Fibroblast of the aortic adventitia (primary cell): ENCODE measurements at places on chromosomes 1 and 21. TPM values are rescaled to one million over a fixed set of nuclear protein-coding genes. Genes with fewer than 3 reads are reported as not detected.
A peak's percentile ranks its signal among the peaks of the same experiment; 100 is the strongest.

KIF14 gene
- total RNA-seq: 1.8 and 13.4 TPM in 2 replicates

EFCAB7 gene
- 12.1 and 15.7 TPM in 2 replicates for total RNA-seq

PKP1 gene
- under 0.01 and 0.08 TPM in 2 replicates for total RNA-seq

WNT4 gene
- total RNA-seq: under 0.01 TPM in 1 of 2 replicates, not detected in the other

AJAP1 gene
- under 0.01 and 0.57 TPM in 2 replicates for total RNA-seq

S100A1 gene
- total RNA-seq: 0.54 and 2.9 TPM in 2 replicates

GRCh38 chr1:5660141-5660935 lies 331.9 kb downstream of the NPHP4 start:
- no peak for DNase-seq

DNA sequence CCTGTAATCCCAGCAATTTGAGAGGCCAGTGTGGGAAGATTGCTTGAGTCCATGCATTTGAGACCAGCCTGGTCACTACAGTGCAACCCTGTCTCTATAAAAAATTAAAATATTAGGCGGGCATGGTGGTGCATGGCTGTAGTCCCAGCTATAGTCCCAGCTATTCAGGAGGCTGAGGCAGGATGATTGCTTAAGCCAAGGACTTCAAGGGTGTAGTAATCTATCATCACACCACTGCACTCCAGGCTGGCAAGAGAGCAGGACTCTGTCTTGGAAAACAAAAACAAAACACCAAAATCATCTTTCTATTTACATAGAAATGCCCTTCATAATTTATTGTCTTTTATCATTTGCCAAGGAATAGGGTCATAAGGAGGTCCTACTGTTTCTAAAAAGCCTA lies 1274.1 kb upstream of the NCAM2 start:
- DNase-seq: no peak

GRCh38 chr21:45552696-45553391 lies 10.6 kb upstream of the SLC19A1 start:
- DNase-seq: no peak

GRCh38 chr21:23574932-23575331 lies 2032.3 kb downstream of the MRPL39 start:
- DNase-seq: no peak

DNA sequence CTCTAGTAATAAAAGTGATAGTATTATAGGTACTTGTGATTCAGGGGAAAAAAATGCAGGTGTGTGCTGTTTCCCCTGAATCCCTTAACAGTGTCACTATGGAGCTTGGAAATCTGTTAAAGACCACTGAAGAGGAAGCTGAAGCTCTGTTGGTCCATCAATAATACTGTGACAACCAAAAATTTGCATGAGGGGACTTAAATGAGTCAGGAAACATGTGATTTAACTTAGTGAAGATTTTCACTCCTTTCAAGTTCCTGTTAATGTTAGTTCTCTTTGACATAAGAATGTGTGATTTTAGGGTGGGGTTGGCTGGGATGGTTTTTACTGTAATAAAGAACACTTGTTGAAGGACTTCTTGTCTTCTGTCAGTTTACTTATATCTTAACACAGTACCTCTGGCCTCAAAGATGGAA lies 32.0 kb downstream of the VANGL2 start:
- no peak for DNase-seq

DNA sequence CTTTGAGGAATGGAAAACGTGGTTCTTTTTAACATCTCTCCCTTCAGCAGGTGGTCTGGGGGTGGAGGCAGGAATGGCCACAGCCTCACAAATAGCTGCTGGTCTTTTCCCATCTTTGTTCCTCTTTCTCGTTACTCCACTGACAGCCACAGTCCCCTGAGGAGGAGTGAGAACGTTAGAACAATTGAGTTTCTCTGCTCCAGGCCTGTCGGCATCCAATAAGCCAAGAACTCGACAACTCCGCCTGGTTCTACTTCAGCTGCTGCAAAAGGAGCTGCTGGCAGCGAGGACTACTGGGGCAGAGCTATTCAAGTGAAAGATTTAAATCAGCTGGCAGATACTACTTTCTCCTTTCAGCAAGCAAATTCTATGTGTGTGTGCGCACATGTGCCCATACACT lies 169.5 kb upstream of the GALNT2 start:
- DNase-seq: no peak

- peak; percentile 28 for DNase-seq
Observed at GRCh38 chr1:225578251-225578977, 74.5 kb downstream of the ENAH start.

- peak; percentile 46 for DNase-seq
Observed at GRCh38 chr21:27802816-27803475, 836.1 kb upstream of the ADAMTS5 start.

GRCh38 chr1:218447010-218447689 lies 102.0 kb downstream of the TGFB2 start:
- no peak for DNase-seq

DNA sequence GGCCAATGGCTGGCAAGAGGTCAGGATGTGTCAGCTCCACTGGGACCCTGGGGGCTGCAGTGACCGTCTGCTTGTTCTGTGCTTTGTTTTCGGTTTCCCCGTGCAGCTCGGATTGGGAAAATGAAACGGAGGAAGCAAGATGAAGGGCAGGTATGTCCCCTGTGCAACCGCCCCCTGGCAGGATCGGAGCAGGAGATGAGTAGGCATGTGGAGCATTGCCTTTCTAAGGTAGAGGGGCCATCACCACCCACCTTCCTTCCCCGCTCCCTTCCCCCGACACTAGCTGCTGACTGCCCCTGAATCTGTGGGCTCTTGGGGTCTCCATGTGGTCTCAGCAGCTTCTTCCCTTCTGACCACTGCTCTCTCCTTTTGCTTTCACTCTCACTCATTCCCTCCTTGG lies 38.8 kb downstream of the TMEM53 start:
- no peak for DNase-seq

DNA sequence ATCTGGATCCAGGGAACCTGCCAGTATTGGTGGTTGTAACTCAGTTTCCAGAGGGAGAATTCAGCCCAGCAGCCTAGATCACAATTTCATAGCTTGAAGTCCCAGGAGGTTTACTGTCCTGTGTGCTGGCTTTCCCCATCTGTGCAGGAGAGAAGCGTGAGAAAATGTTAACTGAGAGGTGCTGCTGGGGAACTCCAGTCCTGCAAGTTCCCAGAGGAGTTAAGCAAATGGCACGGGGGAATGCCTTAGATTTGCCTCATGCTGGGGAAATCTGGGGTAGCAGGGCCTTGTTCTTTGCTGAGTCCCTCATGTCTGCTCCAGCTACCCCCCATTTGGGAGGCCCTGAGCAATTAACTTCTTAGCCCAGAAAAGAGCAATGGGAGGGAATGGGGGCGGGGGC lies 25.1 kb upstream of the SLAMF6 start:
- no peak for DNase-seq

DNA sequence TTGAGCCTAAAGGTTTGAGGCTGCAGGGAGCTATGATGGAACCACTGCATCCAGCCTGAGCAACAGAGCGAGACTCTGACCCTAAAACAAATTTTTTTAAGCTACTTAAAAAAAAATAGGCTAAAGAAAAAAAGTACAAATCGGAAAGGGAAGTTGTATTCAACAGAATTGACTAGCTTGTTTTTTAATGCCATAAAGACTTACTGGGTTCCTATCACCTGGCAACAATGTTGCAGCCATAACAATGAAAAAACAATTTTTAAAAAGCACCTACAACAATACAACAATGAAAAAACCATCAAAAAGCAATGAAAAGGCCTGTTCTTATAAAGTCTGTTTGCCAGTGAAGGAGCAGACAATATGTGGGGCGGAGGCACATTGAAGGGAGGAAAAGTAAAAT lies 20.1 kb upstream of the PIGK start:
- no peak for DNase-seq

DNA sequence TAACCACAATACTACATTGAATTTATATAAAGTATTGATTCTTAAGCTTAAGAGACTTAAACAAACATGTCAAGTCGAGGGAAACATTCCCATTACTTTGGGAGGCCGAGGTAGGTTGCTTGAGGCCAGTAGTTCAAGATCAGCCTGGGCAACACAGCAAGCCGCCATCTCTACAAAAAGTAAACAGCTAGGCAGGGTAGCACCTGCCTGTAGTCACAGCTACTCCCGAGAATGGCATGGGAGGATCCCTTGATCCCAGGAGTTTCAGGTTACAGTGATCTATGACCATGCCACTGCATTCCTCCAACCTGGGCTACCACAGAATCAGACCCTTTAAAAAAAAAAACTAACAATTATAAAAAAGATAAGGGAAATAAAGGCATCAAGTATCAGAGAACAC lies 50.4 kb downstream of the EIF4G3 start:
- no peak for DNase-seq

DNA sequence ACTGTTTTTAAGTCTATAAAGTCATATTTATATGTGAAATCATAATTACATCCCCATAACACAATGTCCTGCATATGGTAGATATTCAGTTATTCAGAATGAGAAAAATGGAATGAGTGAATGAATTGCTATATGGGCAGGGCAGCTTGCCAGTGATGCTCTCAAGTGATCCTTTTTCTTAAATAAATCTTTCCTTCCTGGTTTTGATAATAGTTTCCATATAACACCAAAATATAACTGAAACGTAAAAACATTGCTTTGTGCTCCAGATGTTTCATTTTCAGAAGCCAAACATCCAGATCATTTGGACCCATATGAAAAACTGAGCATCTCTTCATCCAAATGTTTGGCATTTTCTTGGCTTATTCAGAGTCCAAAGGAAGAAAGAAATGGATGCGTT lies 30.2 kb upstream of the RGS8 start:
- DNase-seq: no peak

GRCh38 chr1:118688891-118689290 lies 299.3 kb downstream of the TBX15 start:
- DNase-seq: no peak

DNA sequence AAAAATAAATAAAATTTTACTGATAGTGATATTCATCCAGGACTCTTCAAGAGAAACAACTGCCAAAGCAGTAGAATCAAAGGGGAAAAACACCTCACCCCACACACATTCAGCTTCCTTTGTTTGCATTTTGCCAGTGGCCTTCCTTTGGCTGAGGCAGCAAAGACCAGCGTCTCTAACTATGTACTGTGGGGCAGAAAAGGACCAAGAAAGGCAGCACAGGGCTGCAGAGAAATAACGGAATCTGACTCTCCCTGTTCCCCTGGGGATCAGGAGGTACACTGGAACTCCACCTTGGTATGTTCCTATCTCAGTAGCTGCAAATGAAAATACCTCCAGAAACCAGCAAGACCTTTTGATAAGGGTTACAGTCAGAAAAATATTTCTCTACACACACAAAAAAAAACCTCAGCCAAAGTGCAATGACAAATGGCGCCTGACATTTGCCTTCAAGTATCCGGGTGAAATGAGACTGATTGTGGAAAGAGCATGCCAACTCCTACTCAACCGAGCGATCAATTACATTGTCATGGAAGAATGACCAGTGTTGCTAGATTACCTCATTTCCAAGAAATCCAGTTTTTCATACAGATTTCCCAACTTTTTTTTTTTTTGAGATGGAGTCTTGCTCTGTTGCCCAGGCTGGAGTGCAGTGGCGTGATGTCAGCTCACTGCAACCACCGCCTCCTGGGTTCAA lies 50.9 kb downstream of the TARBP1 start:
- DNase-seq: no peak

DNA sequence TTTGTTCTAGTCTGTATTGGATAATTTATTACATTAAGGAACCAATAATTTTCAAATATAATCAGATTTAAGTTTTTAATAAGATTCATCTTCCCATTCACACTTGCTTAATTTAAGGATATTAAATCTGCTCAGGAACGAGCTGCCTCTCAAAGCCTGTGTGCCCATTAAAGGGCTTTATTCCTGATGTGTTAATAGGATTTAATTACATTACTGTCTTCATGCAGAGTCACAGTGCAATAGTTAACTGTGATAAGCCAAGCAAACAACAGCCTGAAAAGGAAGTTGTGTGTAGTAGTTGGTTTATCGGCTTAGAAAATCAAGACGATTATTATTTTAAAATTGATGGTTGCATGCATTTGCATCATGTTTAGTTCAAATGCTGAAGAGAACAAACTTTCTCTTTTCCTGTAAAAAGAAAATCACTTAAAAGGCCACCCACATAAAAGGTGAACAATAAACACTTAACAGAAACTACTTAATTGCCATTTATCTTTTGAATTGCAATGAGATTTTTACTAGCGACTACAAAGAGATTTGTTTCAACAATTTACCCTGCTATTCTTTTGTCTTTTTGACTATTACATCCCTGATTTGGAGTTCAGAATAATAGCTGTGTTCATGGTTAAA lies 174.6 kb downstream of the RWDD3 start:
- no peak for DNase-seq

GRCh38 chr1:42335809-42336518 lies 929 bp upstream of the FOXJ3 start:
- peak; percentile 69 for DNase-seq

DNA sequence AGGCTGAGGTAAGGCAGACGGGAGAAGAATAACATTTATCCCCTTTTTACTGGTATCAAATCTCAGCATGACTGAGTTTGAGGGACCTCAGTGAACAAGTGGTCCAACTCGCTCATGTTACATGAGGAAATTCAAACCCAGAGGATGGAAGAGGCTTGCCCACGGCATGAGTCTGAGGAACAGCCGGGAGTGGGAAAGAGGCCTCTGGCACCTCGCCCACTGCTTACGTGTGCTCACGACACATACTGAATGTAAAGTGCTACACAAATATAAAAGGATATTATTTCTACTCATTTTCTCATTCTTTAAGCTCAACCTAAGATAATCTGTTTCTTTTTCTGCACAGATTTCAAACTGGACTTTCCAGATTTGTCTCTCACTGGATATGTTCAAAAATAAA lies 14.7 kb downstream of the BEND5 start:
- DNase-seq: peak; percentile 35

- DNase-seq: peak; percentile 43
Observed at GRCh38 chr1:117271959-117272358, 61.2 kb upstream of the VTCN1 start.

DNA sequence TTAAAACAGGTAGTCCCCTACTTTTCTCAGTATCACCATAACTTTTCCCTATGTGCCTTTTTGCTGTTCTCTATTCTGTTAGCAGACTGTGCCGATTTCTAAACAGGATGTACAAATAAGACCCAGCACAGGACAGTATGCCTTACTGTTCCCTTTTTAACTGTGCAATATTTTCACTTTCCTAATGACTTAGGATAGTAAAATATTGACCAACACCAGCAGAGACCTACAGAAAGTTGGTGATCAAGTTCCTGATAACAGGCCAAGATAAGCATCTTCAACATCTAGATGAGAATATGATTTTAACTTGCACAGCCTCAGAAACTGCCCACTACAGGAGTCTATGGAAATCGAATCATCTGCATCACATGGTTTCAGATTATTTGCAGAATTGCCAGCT lies 42.0 kb downstream of the ADSS2 start:
- no peak for DNase-seq
